ENCODE measurements at places on chromosomes 2 and 18.

GRCh38 chr18:8828300-8828699, 122.9 kb downstream of the MTCL1 start:
- no peak for DNase-seq

DNA sequence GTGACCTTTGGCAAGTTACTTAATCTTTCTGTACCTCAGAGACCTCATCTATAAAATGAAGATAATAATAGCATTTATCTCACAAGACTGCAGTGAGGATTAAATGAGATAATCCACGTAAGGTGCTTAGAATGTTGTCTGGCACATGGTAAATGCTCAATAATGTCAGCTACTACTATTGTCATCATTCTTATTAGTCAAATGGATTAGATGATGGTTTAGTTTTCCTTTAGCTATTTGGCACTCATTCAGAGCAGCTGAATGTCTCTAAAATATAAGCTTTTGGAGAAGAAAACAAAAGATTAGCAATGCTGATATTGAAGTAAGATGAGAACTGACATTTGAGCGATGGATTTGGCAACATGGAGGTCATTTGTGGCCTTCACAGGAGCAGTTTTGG, 125.1 kb downstream of the AQP4 start:
- DNase-seq: no peak

DNA sequence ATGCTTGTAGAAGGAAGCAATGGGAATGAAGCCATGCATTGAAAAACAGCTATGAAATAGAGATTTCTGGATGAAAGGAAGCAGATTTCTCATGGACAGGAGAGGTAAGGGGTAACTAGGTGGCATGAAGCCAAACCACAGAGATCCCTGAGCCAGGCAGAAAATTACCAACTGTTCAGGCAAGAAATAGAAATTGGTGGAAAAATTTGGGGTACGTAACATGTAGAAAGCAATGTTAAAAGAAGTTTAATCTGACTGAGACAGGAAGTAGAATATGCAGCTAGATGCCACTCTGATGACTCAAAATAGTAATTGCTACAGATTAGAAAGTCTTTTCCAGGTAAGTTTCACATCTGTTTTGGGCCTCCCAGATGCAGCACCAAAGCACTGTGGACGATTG, 928.5 kb upstream of the CELF4 start:
- no peak for DNase-seq

GRCh38 chr18:72866901-72867745, 664 bp downstream of the NETO1 start:
- no peak for DNase-seq

GRCh38 chr2:189439342-189439741, 1.9 kb upstream of the WDR75 start:
- peak; percentile 34 for DNase-seq

DNA sequence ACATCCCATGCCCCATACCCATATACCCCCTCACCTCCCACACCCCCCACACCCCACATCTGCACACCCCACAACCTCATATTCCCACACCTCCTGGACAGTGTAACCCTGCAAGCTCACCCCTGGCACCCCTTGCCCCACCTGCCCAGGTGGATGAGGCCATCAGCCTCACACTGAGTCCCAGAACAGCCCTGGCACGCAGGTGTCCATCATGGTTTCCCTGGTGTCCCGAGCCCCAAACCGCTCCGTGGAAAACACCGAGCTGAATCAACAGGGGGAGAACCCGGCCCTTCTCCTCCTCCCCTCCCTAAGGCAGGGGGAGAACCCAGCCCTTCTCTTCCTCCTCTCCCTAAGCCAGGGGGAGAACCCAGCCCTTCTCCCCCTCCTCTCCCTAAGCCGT, 415.6 kb upstream of the SALL3 start:
- no peak for DNase-seq

- no peak for DNase-seq
Observed at GRCh38 chr2:19802086-19802841, 99.5 kb downstream of the TTC32 start.

DNA sequence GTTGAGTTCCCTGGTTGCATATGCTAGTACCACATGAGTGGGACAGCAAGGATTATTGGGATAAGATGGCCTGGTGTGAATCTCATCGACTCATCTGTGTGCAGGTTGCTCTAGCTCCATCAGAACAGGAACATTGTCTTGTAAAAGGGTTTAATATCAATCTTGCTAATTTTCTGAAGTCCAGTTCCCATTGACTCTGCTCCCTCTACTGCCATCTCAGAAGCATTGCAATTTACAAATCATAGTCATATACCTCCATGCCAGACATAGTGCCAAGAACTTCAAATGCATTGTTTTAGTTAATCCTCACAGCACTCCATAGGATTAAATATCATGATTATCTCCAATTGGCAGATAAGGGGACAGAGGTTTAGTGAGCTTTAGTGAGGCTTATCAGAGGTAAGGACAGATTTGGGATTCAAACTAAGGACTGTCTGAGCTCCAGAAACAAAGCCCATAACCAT, 4.8 kb upstream of the STAT4 start:
- peak; percentile 69 for DNase-seq

GRCh38 chr2:54995553-54995952, 54.7 kb downstream of the RTN4 start:
- no peak for DNase-seq

GRCh38 chr2:204486805-204487204, 58.5 kb upstream of the PARD3B start:
- DNase-seq: peak; percentile 20

DNA sequence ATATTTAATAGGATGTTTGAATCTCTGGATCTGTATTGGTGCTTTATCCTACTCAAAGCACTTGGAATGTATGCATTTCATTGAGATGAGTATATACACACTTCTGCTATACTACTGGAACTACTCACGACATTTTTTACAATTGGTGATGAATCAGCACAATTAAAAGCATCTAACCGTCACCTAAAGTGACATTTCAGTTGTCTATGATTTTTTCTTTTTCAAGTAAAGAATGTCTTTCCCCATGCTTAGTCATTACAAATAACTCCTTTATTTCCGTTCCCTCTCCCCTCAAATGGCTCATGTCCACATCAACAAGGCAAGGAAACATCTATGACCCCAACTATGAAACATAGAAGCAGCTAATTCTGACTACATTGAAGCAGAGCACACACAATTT, 77.3 kb downstream of the CLIP4 start:
- peak; percentile 55 for DNase-seq

DNA sequence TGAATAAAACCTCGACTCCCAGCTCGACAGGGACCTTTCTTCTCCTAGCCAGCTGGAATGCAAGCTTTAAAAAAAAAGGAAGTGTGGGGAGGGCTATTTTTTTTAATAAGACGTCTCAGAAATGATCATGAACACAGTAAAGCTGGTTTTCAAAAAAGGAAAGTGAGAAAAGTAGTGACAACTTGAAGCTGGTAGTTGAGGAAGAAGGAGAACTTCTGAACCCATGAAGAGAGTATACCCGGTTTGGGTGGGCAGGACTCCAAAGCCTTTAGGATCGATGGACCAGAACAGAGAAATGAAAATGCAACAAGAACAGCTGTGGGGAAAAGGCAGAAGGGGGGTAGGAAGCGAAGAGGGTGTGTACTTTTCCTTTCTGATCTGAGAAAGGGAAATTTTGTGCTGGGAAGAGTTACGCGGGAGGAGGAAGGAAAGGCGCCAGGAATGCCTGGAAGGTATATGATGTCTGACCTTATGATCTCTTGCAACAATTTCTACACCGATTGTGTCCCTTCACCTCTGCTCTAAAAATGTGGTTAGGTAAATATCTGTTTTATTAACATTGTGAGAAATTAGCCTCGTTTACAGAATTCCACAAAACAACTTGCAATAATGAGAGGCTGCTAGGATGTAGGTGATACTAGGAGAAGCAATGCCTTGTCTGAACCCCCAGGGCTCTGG, 22.6 kb upstream of the CYP1B1 start:
- no peak for DNase-seq

- peak; percentile 48 for DNase-seq
Observed at GRCh38 chr2:74223941-74224770, 25.7 kb downstream of the MTHFD2 start.

- peak; percentile 2 for DNase-seq
Observed at GRCh38 chr2:118049816-118050140, 35.9 kb upstream of the CCDC93 start.

DNA sequence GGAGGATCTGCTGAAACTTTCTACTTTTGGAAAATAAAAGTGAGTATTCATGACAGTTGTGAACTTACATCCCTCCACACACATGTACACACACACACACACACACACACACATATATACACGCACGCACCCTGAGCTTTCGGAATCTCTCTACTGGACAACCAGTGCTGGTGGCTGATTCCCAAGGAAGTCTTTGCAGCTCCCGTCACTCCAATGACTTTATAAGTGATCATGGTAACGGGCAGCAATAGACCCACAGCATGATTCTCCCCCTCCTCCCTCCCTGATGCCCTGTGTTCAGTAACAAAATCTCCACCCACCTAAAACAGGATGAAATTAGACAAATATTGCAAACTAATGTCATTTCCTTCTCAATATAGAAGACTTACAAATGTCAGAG, 364.9 kb downstream of the IRS1 start:
- DNase-seq: no peak

DNA sequence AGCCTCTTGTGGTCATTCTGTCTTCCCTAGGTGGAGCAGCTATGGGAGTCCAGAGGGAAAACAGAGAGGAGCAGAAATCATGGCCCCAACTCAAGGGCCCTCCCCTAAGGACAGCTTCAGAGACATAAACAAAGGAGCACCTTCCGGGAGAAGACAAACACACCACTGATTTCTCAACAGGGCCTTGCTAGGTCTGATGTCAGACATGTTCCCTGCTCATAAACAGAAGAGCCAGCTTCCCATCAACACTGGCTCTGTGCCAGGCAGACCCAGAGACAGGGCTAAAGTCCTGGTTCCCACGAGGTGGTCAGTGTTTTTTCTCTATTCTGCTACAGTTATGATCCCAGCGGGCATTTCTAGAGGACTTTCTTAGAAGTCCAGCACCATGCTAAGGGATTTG, 19.3 kb downstream of the CXCR2 start:
- no peak for DNase-seq

DNA sequence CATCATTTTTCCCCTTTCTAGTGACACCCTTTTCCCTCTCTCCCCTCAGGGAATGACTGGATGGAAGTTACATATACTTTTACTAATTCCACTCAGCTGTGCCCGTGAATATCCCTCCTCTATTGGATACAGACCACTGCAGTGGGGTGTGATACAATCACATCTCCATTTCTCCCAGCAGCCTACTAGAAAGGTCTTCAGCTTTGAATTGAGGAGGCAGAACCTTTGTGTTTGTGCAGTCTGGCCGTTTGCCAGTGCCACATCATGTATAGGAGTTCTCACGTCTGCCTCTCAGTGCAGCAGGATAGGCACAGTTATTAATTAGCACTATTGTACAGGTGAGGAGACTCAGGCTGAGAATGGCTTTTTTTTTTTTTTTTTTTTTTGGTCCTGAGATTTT, 16.4 kb downstream of the TNFRSF11A start:
- DNase-seq: no peak

DNA sequence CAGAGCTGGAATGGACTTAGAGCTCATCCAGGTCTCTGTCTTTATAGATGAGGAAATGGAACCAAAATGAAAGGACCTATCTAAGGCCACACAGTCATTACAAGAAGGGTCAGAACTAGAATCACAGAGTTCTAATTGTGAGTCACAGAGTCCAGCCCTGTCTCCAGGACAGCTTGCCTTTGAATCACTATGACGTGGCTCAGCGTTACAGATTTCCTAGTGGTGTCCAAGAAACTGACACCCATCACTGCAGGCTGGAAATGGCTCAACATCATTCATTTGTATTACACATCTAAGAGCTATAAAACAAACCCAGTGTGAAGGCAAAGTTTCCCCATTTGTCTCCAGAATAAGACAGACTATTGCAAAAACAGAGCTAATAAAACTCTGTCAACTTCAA, 164.3 kb upstream of the SIX2 start:
- peak; percentile 99 for DNase-seq

DNA sequence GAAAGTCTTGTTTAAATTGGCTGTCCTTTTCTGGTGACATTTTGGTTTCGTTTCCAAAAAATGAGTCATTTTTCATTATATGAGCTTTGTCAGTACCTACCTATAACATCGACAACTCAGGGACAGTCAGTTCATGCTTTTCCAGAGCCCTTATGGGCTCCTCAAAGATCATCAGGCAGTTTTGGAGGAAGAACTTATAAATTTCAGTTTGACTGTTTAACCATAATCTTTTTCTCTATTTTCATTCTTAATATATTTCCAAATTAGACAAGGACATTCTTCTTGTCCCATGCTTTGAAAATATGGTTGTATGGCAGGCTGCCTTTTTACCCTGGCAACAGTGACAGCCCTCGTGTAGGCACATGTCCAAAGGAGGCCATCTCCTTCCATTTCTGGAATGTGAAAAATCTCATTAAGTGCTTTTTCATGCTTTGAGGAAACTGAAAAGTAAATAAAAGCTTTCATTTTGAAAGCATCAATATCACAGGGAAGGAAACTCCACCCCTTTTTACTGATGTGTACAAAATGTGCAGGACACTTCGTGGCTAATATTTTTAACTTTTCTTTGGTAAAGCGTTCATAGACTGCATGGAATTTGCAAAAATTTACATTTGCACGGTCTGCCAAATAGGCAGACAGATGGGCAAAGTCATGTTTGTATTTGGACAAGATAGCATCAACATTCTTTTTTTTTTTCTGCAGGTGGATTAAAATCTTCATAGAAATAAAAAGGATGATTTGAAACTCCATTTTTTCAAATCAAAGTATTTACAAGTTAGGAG, 7.2 kb upstream of the PROC start:
- peak; percentile 66 for DNase-seq

- DNase-seq: no peak
Observed at GRCh38 chr2:162839419-162839818, 852 bp upstream of the KCNH7 start.

DNA sequence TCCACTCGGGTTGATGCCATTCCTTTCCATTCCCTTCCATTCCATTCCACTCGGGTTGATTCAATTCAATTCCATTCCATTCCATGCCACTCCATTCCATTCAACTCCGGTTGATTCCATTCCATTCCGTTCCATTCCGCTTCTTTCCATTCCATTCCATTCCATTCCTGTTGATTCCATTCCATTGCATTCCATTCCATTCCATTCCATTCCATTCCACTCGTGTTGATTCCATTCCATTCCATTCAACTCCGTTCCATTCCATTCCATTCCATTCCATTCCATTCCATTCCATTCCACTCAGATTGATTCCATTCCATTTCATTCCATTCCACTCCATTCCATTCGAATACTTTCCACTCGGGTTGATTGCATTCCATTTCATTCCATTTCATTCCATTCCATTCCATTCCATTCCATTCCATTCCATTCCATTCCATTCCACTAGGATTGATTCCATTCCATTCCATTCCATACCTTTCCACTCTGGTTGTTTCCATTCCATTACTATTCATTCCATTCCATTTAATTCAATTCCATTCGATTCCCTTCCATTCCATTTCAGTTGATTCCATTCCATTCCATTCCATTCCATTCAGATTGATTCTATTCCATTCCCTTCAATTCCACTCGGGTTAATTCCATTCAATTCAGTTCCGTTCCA, 1141.8 kb downstream of the RPIA start:
- DNase-seq: no peak

All from ELR (cell line).